PC-9 (cell line): ENCODE measurements at places on chromosomes 2 and 18. TPM values are rescaled to one million over a fixed set of nuclear protein-coding genes. Genes with fewer than 3 reads are reported as not detected.
A peak's percentile ranks its signal among the peaks of the same experiment; 100 is the strongest.

DNA sequence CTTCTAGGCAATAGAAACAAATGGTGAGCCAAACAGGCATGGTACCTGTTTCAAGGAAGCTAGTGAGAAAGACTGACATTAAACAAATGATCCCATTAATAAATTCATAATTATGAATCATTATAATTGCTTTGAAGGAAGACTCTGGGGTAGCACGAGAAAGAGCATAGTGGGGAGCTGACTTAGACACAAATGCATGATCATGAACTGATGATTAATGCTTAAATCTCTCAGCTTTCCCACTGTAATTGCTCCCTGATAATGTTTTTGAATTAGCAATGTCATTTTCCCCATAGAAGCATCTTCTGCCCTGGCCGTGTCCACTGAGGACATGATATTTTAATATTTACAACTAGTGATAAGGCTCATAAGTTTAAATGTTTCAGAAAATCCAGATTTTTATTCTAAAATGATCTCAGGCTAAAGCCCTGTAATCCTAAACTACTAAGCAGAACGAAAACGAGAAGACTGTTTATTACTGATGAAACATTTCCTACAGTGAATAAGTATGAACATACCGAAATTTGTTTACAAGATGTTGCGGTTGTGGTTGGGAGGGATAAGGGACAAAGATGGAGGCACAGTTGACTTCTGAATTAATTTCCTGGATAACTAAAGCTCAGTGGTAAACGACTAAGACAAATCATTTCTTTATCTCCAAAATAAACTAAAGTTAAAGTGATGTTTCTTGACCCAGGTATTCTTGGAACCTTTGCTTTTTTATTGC lies 47.3 kb upstream of the TACR1 start:
- H3K4me3 ChIP-seq: no peak overlapping the region
- DNase-seq: no peak
- H3K36me3 ChIP-seq: peaks cover 4% of the 10 kb centered on the region; the same call in 1 of the 2 replicates
- H3K4me1 ChIP-seq: no peaks in the 10 kb centered on the region

GRCh38 chr2:30769891-30770462 lies 37.3 kb downstream of the CAPN13 start:
- no peaks in the 10 kb centered on the region for H3K36me3 ChIP-seq
- H3K4me3 ChIP-seq: no peak overlapping the region
- no peaks in the 10 kb centered on the region for H3K27me3 ChIP-seq
- DNase-seq: no peak

GRCh38 chr2:160227293-160227915 lies 27.3 kb upstream of the ITGB6 start:
- no peaks in the 10 kb centered on the region for H3K36me3 ChIP-seq
- H3K4me1 ChIP-seq: peaks cover 89% of the 10 kb centered on the region
- peak; percentile 83 for DNase-seq
- H3K27ac ChIP-seq: peak overlapping the region; percentile 100
- H3K4me3 ChIP-seq: no peak overlapping the region; the same call in 1 of the 2 replicates
- no peaks in the 10 kb centered on the region for H3K27me3 ChIP-seq

DNA sequence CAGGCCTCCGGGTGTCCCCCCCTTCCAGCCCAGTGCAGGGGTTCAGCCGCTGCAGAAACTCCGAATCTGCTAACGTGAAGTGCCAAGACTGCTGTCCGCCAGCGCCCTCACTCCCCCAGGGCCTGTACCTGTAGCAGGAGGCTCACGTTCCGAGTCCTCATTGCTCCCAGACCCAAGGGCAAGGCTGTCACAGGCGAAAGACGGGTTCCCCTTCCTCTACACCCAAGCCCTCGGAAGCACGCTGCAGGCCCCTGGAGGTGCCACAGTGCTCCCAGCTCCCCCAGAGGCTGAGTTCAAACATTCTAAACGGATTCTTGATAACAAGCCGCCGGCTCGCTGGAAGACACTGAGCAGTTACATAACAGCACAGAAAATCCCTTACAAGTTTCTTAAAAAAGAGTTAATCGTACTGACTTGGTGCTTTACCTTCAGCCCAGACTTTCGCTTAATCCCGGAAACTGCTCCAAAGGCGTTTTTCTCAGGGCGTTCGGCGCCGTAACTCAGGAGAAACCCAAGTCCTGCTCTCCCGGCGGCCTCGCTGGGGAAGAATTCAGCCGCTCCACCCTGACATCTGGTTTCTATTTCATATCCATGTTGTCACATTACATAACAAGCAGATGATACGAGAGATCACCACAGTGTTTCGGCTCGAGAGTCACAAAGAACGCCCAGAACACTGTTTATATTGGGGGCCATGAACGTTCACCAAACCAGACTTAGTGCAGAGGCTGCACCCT lies 92.0 kb downstream of the HDAC4 start:
- H3K4me3 ChIP-seq: no peak overlapping the region
- no peak for DNase-seq
- no peaks in the 10 kb centered on the region for H3K4me1 ChIP-seq
- H3K27ac ChIP-seq: no peak overlapping the region
- H3K27me3 ChIP-seq: no peaks in the 10 kb centered on the region

- no peaks in the 10 kb centered on the region for H3K36me3 ChIP-seq
- H3K4me1 ChIP-seq: no peaks in the 10 kb centered on the region
- H3K27ac ChIP-seq: no peak overlapping the region
- DNase-seq: no peak
- H3K4me3 ChIP-seq: no peak overlapping the region
Observed at GRCh38 chr18:49123431-49123830, 172.7 kb upstream of the SMAD7 start.

GRCh38 chr2:241412144-241412543 lies 56.1 kb downstream of the FARP2 start:
- H3K27me3 ChIP-seq: no peaks in the 10 kb centered on the region
- H3K4me1 ChIP-seq: no peaks in the 10 kb centered on the region
- H3K36me3 ChIP-seq: peaks cover 14% of the 10 kb centered on the region

The DSC2 gene
- total RNA-seq: 13.9 and 16.5 TPM in 2 replicates

DNA sequence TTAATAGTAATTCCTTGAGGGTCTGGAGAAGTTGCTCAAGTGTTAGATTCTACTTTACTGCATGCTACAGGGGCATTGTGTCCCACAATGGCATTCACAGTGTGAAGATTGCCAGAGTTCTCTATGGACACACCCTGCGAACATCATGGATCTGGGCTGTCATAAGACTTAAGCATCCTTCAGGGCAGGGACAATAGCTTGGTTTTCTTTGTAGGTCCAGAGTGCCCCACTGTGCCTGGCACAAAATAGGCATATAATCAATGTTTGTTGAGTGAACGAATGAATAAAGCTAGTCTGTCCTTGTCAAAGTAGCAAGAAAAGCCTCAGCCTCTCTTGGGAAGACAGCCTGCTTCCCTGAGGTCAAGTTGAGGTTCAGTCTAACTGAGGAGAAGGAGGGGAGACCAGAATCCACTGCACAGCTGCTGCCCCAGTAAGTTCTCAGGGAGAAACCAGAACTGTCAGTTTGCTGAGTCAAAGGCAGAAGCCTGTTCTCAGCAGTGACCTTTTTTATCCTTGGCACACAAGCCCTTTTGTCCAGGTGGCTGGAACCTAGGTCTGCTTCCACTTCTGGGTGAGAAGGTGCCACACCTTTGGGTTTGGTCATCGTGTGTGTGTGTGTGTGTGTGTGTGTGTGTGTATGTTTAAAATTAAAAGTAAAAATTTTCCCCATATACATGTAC lies 15.0 kb downstream of the INPP4A start:
- H3K36me3 ChIP-seq: no peaks in the 10 kb centered on the region
- no peak overlapping the region for H3K4me3 ChIP-seq
- peak overlapping the region; percentile 53 for H3K27ac ChIP-seq
- DNase-seq: peak; percentile 60

The CPLX4 gene
- not detected in 2 replicates for total RNA-seq

DNA sequence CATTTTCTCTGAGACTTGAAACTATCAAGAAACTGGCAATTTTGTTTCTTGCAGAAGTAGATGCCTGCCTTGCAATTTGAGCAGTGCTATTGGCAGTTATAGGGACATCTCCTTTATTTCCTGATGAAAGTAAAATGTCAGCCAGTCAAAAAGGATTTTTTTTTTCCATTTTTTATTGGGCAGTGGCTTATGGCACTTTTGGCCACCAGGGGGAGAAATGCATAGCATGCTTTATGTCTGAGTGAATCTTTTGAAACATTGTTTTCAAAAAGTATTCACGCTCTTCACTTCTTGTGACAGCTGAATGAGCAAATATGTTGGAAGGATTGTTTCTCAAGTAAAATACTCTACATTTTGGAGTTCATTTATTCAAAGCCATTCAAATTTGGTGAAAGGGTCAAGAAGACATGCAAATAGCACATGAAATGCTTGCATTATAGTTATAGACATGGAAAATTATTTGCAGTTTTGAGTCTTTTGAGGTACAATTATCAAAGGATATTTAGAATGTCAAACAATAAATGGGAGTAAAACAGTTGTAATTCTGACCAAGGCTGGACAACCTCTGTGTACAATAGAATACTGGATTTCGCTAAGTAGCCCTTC lies 491.0 kb downstream of the CDH2 start:
- no peaks in the 10 kb centered on the region for H3K36me3 ChIP-seq
- H3K27me3 ChIP-seq: no peaks in the 10 kb centered on the region
- H3K4me1 ChIP-seq: no peaks in the 10 kb centered on the region
- no peak overlapping the region for H3K4me3 ChIP-seq

- H3K36me3 ChIP-seq: no peaks in the 10 kb centered on the region
- H3K27me3 ChIP-seq: no peaks in the 10 kb centered on the region
- DNase-seq: no peak
- no peaks in the 10 kb centered on the region for H3K4me1 ChIP-seq
Observed at GRCh38 chr18:75010278-75010677, 198.7 kb downstream of the PTGR3 start.

DNA sequence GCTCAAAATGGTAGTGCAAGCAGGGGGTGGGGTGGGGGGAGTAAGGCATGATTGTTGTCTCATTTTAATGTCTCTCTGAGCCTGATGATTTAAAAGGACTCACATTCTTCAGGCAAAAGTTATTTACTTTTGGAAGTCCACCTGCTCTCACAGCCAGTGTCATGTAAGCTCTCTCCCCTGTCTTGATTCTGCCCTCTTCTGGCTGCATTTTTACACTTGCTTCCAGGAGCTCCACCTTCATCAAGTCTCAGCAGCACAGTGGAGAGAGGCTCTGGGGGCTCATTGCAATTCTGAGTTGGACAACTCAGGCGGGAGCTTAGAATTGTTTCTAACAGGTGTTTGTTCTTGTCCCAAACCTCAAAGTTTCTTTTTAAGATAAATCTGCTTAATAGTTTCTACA lies 39.2 kb downstream of the GNAL start:
- DNase-seq: no peak
- no peak overlapping the region for H3K4me3 ChIP-seq
- no peaks in the 10 kb centered on the region for H3K4me1 ChIP-seq
- no peaks in the 10 kb centered on the region for H3K36me3 ChIP-seq

The HOXD4 gene
- total RNA-seq: not detected in 2 replicates

The RBBP8 gene
- total RNA-seq: 22.0 and 28.4 TPM in 2 replicates

The CSRNP3 gene
- 0.41 and 0.85 TPM in 2 replicates for total RNA-seq

- no peak overlapping the region for H3K27ac ChIP-seq
- H3K4me1 ChIP-seq: no peaks in the 10 kb centered on the region
- H3K36me3 ChIP-seq: no peaks in the 10 kb centered on the region
- no peaks in the 10 kb centered on the region for H3K27me3 ChIP-seq
Observed at GRCh38 chr2:38251940-38252339, 125.1 kb downstream of the ATL2 start.

- DNase-seq: no peak
- H3K27ac ChIP-seq: no peak overlapping the region
- H3K36me3 ChIP-seq: no peaks in the 10 kb centered on the region
- peaks cover 22% of the 10 kb centered on the region for H3K4me1 ChIP-seq
Observed at GRCh38 chr2:10271946-10272345, 30.8 kb upstream of the HPCAL1 start.

DNA sequence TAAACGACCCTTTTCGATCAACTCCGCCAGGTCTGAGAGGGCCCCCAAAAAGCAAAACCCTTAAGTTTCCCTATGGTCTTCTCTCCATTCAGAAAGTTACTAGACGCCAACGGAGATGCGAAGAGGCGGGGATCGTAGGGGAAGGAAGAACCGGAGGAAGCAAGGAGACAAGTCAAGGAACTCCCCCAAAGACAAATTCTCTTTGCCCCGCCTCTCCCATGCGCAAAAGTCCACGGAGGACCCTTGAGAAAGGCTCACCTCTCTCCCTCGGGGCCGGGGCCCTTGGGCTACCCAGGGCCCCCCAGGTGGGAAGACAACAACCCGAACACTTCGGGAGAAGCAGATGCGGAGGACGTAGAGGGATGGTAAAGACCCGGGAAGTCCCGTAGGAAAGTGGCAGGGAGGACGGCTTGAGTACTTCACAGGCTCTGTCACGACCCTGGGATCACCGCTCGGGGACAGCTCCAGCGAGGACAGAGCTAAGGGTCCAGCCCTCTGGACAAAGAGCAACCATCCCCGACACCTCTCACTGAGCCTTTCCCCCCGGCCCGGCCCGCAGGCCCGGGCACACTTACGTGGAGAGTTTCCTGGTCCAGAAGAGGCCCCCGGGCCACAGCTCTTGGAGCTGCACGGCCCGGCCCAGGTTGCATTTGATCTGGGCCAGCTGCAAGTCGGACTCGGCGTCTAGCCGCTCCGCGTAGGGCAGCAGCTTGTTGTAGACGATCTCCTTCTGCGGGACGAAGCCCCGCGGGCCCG lies 647 bp downstream of the PSME4 start:
- peaks cover 28% of the 10 kb centered on the region for H3K4me1 ChIP-seq
- peak overlapping the region; percentile 79 for H3K4me3 ChIP-seq
- no peaks in the 10 kb centered on the region for H3K27me3 ChIP-seq
- DNase-seq: peak; percentile 43

GRCh38 chr2:191386938-191387536 lies 141.8 kb downstream of the MYO1B start:
- no peak overlapping the region for H3K4me3 ChIP-seq
- peaks cover 7% of the 10 kb centered on the region for H3K36me3 ChIP-seq
- H3K27ac ChIP-seq: peak overlapping the region; percentile 26; the same call in 1 of the 2 replicates
- peaks cover 17% of the 10 kb centered on the region for H3K4me1 ChIP-seq

DNA sequence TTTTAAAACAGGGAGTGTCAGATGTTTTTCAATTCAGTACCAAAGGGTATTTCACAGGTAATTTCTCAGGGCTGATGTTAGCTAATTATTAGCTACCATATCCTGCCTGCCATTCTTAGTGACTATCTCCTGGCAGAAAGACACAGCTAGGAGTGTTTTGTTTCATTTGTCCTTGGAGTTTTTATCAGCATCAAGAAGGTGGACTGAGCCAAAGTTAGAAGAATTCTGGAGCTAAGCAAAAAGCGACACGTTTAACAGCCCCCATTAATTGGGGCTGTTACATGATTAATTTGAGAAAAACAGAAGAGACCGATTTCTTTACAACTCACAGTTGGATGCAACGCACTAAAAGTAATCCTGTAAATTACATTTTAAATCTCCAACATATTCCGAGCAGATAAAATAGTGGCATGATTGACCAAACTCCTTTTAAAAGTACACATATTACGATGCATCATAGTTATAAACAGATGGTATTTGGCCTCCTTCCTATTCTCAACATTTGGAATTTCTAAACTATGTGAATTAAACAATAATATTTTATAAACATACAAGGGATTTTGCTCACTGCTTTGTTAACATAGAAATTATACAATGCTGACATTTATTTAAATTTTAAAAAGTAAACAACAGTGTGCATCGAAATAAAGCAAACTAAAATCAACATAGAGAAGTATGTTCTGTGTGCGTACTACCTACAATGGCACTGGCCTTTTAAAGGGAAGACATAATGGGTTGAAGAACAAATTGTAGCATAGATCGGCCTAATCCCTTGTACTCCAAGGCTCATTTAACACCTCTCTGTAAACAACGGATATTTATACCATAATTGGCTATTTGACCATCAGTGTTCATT lies 585.1 kb downstream of the ZEB2 start:
- DNase-seq: no peak
- H3K36me3 ChIP-seq: no peaks in the 10 kb centered on the region
- H3K27ac ChIP-seq: no peak overlapping the region
- no peaks in the 10 kb centered on the region for H3K4me1 ChIP-seq

The ANKRD62 gene
- 0.20 TPM in 1 of 2 replicates, not detected in the other for total RNA-seq

The IL1F10 gene
- not detected in 2 replicates for total RNA-seq

- no peak overlapping the region for H3K4me3 ChIP-seq
- no peak overlapping the region for H3K27ac ChIP-seq
- H3K36me3 ChIP-seq: no peaks in the 10 kb centered on the region
Observed at GRCh38 chr2:217363470-217363869, 503.6 kb upstream of the TNP1 start.

The CFAP210 gene
- total RNA-seq: 0.96 TPM in 1 of 2 replicates, not detected in the other
